ENCODE measurements at places on chromosomes 4 and X.
A peak's percentile ranks its signal among the peaks of the same experiment; 100 is the strongest.

DNA sequence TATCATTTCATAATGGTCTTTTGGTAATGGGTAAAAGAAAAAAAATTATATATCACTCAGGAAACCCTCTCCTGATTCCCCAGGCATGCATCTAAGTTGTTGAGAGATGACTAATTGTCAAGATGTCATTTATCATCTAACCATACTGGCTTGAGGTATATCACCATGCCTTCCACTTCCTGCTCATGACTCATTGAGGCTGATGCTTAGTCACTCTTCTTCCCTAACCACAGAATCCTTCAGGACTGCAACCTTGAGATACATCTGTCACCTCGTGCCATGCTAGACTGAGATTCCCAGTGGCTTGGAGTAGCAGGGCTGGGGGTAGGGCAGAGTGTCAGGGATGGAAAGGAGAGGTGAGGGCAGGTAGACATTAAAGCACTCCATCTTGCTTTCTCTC lies 782.5 kb upstream of the INTU start:
- DNase-seq, result peak; percentile 99
- no peaks in the 10 kb centered on the region for H3K36me3 ChIP-seq
- no peaks in the 10 kb centered on the region for H3K27me3 ChIP-seq
- no peak overlapping the region for H3K4me3 ChIP-seq

DNA sequence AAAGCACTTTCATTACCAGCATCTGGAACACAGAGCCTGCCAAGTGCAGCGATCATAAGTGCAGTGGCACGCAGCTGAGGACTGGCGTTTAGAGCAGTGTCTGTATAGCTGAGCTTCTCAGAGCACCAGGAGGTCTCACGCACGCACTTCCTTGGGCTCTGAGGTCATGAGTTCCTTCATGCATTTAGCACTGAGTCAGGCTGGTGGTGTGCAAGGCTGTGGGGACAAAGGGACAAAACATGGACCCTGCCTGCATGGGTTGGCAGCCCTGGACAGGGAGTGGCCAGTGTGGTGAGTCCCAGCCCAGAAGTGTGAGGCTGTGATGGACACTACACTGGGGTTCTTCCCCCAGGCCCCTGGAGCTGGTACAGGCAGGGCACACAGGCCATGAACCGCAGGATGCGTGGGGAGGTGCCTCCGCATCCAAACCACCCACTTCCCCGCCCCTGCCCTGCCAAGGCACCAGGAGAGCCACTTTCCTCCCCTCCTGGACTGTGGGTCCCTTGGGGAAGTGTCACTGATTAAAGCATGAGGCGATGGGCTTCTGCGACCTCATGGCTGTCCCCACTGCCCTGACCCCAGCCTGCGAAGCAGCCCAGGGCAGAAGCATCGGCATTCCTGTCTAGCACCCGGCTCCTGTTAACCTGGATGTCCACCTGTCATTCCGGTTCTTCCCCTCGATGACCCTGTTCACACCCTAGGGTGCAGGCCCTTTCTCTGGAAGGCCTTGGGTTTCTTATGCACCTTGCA lies 37.2 kb upstream of the GPR78 start:
- H3K4me1 ChIP-seq, result peaks cover 16% of the 10 kb centered on the region
- no peaks in the 10 kb centered on the region for H3K36me3 ChIP-seq
- no peak for DNase-seq
- H3K27ac ChIP-seq, result no peak overlapping the region
- H3K27me3 ChIP-seq, result no peaks in the 10 kb centered on the region
- H3K4me3 ChIP-seq, result no peak overlapping the region

DNA sequence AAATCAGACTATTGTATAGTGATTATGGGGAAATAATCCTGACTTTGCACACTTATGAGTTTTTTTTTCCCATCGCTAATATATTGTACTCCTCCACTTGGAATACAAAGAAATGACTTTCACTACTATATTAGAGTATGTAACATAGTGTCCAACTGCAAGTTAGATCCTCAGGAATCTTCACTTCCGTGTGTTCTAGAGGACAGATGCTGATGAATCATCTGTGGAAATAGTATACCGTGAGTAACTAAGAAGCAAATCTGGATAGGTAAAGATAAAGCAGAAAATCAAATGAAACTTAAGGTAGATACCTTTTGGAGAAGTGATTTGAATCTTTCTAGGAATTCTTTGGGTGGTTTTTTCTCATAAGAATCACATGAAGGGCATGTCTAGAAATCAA lies 8.3 kb downstream of the IL21 start:
- no peak overlapping the region for H3K27ac ChIP-seq
- H3K4me3 ChIP-seq, result no peak overlapping the region
- peak; percentile 6 for DNase-seq
- no peaks in the 10 kb centered on the region for H3K36me3 ChIP-seq
- H3K4me1 ChIP-seq, result no peaks in the 10 kb centered on the region

DNA sequence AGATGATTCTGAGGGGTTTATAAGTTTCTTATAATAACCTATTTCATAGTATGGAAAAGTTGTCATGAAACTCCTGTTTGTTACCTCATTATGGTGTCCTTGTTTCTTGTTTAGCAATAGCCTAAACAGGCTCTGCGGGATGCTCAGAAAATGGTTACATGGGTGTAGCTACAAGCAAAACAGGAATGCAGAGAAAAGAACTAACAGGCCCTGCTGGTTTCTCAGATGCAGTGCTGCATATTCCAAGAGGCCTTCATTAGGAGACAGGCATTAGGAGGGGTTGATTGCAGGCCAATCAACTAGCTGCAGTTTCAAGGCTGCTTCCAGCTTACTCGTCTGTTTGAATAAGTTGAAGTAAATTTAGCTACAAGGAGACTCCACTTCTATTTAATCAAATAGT lies 37.6 kb upstream of the HPGD start:
- no peaks in the 10 kb centered on the region for H3K27me3 ChIP-seq
- no peak overlapping the region for H3K4me3 ChIP-seq
- H3K36me3 ChIP-seq, result no peaks in the 10 kb centered on the region
- H3K27ac ChIP-seq, result no peak overlapping the region

DNA sequence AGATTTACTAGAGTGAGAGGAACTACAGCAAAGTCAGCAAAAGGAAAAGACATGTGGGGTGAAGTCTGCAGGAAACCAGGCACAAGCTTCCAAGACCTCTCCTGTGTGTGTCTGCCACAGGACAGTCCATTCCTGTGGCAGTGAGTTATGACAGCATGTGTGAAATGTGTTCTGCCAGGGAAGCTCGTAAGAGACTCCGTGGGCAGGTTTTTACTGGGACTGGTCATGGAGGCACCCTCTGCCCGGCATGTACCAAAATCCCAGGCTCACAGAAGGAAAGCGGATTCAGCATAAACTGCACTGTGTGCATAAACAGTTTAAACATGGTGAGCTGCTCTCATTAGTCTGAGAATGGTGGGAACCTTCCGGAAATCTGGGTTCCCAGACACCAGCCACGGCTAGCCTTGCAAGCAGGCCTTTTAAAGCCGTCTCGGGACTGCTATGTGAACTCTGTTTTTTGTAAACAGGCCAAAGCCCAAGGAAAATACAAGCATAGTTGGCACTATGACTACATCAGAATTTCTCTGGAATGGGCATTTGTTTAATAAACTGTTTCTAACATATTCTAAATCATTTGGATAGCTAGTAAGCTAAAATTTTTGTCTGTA lies 288.5 kb downstream of the TENM3 start:
- no peak overlapping the region for H3K4me3 ChIP-seq
- no peaks in the 10 kb centered on the region for H3K27me3 ChIP-seq
- no peaks in the 10 kb centered on the region for H3K36me3 ChIP-seq
- H3K27ac ChIP-seq, result no peak overlapping the region

- H3K36me3 ChIP-seq, result no peaks in the 10 kb centered on the region
- no peaks in the 10 kb centered on the region for H3K27me3 ChIP-seq
- H3K27ac ChIP-seq, result no peak overlapping the region
- H3K4me1 ChIP-seq, result no peaks in the 10 kb centered on the region
Observed at GRCh38 chrX:123976706-123977316, 15.3 kb downstream of the STAG2 start.

DNA sequence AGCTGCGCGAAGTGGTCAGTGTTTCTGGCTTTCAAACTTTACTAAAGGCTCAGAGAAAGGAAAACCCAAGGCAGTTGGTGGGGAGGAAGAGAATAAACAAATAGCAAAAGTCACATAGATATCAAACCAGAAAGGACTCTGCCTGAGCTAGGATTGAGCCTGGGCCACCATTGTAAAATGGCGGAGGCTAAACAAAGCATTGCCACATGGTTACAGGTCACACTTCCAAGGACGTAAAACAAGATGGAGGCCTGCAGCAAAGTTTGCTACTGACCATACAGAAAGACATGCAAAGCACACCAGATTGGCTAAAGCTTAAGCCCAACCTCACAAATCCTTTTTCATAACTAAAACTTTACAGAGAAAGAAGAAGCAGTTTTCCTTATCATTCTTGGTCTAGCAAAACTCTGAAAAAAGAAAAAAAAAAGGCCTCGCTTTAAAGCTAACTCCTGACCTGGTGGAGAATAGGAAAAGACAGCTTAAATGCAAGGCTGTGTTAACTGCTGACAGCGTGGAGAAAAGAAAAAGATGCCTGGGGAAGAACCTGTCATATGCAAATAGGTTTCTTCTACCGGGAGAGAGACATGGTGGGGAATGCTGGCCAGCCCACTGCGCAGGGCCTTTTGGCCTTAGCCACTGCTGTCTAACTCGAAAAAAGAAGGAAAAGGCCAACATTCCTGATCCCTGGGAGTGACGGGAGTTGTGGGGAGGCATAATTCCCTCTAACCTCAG lies 81.8 kb upstream of the SMARCA5 start:
- no peak overlapping the region for H3K27ac ChIP-seq
- H3K4me3 ChIP-seq, result no peak overlapping the region
- no peaks in the 10 kb centered on the region for H3K4me1 ChIP-seq
- no peak for DNase-seq

Data from astrocyte (in vitro differentiated cells and primary cell).